ENCODE measurements at places on chromosomes 16 and 17. TPM values are rescaled to one million over a fixed set of nuclear protein-coding genes. Genes with fewer than 3 reads are reported as not detected.

GAST gene
- not detected for total RNA-seq

RBFOX1 gene
- total RNA-seq: not detected

CMTM1 gene
- total RNA-seq: 13.5 TPM

DNA sequence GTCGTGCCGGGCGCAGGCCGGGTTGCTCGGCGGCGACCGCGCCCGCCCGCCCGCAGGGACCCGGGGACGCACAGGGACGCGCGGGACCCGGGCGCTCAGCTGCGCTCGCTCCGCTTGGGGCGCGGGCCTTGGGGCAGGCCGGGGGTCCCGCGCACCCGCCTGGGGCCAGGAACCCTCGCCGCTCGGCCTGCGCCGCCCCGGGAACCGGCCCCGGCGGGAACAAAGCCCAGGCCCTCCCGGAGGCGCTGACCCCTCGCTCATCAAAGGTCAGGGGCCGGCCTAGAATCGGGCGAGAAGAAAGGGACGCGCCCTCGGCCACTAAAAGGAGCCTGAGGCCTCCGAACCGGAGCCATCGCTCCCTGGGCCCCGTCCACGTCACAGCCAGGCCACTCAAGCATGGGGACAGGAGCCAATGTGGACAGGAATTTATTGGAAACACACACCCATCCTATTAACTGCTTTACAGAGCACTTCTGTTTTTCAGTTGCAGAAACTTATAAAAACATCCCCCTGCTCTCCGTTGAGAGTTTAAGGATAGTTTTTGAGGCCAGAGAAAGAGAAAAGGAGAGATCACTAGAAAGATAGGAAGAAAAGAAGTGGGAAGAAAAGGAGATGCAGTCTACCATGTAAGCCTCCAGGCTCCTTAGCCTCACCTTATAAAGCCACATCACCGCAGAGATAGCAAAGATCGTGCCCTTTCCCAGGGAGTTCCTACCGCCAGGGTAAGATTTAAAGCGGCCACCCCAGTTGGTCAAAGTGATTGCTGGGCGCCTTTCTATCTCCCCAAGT lies 558 bp upstream of the ZFHX3 start:
- no peak for DNase-seq

LPCAT2 gene
- 1.4 TPM for total RNA-seq

GRCh38 chr16:2295056-2295798 lies 27.3 kb upstream of the RNPS1 start:
- no peak for DNase-seq

KRTAP9-4 gene
- total RNA-seq: not detected

GRCh38 chr16:8762254-8762653 lies 35.2 kb downstream of the TMEM186 start:
- no peak for DNase-seq

DNA sequence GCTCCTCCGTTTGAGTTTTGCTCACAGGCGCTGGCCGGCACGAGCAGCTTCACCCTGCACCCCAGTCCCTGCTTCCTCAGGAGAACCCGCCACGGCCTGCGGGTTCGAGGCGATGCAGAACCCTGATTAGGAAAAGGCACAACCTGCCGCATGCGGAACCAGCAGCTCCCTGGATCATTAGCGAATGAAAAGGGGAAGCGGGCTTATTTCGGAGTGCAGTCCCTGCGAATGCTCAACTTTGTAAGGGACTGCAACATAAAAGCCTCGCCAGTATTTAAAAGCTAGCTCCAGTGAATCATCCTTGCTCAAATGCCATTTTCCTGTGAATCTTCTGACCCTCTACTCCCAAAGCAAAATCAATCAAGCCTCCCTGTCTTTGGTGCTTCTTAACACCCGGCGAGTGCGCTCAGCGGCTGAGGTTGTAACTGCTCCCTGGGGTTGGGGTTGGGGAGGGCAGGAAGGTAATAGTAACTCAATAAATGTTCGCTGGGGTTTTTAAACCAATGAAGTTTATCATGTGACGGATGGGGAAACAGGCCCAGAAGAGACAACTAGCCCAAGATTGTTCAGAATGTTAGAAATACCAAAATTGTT lies 678 bp upstream of the AKAP10 start:
- DNase-seq: no peak

DNA sequence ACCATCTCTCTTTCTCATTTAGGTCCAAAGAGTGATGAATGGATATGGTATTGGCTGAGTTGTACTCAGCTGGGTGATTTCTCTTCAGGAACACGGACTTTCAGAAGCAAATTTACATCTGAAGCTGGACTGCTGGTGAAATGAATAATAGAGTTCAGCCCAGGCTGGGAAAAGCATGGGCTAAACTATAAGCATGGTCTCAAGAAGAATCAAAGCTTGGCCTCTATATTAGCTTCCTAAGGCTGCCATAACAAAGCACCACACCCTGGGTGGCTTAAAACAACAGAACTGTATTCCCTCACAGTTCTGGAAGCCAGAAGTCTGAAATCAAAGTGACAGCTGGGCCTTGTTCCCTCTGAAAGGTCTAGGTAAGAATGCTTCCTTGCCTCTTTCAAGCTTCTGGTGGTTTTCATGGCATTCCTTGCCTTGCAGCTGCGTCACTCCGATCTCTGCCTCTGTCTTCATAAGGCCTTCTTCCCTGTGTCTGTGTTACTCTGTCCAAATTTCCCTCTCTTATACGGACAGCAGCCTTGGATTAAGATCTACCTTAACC lies 89.8 kb upstream of the CES5A start:
- no peak for DNase-seq

GRCh38 chr16:50419116-50419515 lies 50.3 kb upstream of the BRD7 start:
- DNase-seq: no peak

GRCh38 chr17:69473841-69474831 lies 59.6 kb downstream of the MAP2K6 start:
- no peak for DNase-seq

DNA sequence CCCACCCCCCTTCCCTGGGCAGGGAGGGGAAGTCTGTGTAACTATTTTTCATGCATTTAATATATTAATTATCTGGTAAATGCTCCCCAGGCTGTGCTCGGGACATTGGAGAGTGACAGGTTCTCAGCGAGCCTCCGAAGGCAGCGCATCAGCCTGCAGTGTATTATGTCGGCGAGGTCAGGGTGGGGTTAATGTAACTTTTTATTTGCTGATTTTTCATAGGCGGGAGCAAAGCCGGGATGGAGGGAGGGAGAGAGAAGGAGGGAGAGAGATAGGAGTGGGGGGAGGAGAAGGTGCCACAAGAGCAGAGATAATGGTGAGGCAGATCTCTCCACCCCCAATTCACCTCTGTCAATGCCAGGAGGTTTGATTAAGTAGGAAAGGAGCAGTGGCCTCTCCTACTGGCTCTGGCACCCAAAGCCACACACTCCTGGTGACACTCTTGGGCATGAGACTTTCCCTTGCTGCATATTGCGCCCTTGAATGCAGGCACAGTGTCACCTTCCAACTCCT lies 104.0 kb downstream of the MRM1 start:
- DNase-seq: no peak

ARL17B gene
- total RNA-seq: 23.8 TPM

- peak; percentile 87 for DNase-seq
These were observed 18.5 kb downstream of the RAP1GAP2 start for GRCh38 chr17:2814481-2815341.

- DNase-seq: no peak
These were observed 1.4 kb upstream of the MRPL28 start for GRCh38 chr16:371515-372301.

DNA sequence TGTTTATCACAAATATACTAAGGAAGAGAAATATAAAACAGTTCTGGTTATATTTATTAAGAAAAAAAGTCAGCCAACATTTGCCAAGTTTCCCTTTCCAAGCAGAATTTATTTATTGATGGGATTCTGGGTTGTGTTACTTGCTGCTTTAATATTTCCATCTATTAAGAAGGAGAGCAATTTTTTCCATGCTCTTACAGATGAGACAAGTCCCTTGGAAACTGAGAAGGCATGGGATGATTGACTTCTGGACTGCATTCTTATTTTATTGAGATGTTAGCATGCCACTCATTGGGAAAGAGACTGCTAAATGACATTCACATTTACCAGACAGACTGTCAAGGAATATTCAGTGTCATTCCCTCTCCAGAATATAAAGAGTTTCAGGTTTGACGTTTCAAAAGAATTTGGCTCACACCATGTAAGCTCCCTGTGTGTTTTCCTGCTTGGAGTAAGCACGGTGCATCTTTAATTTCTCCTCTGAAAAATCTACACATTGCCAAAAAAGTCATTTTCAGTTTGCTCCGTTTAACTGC lies 1565.2 kb upstream of the GOT2 start:
- DNase-seq: no peak

GRCh38 chr17:27463235-27463677 lies 7.0 kb downstream of the KSR1 start:
- DNase-seq: no peak

TBX6 gene
- 3.0 TPM for total RNA-seq

- DNase-seq: peak; percentile 87
These were observed 1.8 kb downstream of the HSD17B1 start for GRCh38 chr17:42554250-42555121.

DNA sequence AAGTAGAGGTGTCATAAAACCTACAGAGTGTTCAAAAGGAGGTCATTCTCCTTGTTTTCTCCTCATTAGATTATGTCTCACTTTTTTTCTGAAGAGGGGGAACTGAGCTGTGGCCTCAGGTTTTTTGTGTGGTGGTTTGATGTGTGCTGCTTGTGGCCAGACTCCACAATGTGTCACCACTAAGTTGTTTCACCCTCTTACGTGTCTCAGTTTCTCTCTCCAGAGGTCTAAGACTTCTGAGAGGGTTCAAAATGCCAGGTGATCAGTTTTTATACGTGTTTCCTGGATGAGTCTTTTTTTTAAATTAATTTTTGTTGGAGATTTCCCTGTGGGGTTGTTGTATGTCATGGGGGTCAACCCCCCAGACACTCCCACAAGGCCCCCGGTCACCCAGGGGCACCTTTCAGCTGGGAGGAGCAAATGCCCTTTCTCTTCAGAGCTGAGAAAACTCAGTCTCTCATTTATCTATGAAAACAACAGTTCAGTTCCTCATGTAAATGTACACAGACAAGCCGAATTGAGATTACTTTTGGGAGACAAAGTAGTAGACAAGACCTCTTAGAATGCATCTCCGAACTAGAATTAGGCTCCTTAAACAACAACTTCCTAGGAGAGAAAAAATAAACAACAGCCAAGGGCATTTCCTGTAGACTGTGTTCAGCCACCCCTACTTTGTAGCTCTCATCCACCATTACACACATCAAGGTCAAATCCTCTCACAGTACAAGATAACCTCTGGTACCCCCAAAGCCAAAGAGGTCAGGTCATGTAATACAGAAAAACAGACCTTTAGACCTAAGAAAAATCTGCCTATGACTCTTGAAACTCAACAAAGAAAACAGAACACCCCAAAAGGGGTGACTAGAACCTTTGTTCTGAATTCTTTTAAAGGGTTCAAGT lies 23.9 kb upstream of the TMEM98 start:
- DNase-seq: no peak

GRCh38 chr17:72795941-72796340 lies 296.5 kb downstream of the SLC39A11 start:
- DNase-seq: no peak

PLSCR3 gene
- 82.1 TPM for total RNA-seq

DNA sequence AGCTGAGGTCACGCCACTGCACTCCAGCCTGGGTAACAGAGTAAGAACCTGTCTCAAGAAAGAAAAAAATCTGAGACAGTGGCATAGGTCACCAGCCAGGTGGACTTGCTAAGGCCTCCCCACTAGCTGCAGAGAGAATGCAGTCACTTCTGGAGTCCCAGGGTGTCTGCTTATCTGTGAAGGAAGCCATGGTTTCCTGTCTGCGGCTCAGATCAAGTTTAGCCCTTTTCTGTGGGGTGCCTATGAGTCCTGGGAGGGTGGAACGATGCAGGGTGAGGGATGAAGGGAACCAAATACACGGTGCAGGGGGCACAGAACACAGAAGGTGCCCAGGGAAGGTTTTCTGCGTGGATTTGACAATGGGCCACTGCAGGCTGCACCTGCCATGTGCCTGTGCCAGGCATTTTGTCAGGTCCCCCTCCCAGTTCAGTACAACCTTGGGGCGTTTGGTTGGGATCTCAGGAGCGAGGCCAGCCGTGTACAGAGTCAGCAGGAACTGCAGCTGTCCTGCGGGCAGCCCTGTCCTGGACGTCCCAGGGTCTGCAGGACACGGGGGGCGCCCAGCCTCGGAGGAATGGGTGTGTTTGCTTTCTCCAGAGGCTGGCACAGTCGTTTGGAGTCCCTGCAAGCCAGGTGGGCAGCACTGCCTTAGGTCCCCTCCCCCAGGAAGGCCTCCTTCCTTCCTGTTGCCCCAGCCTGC lies 41.8 kb downstream of the RAB11FIP4 start:
- DNase-seq: peak; percentile 46

GRCh38 chr17:37239690-37240334 lies 136.0 kb upstream of the C17orf78 start:
- no peak for DNase-seq

GRCh38 chr16:87527055-87527724 lies 34.4 kb upstream of the ZCCHC14 start:
- DNase-seq: no peak

- no peak for DNase-seq
These were observed 8.0 kb downstream of the POLR3K start for GRCh38 chr16:45454-45853.

TOM1L1 gene
- not detected for total RNA-seq

DNA sequence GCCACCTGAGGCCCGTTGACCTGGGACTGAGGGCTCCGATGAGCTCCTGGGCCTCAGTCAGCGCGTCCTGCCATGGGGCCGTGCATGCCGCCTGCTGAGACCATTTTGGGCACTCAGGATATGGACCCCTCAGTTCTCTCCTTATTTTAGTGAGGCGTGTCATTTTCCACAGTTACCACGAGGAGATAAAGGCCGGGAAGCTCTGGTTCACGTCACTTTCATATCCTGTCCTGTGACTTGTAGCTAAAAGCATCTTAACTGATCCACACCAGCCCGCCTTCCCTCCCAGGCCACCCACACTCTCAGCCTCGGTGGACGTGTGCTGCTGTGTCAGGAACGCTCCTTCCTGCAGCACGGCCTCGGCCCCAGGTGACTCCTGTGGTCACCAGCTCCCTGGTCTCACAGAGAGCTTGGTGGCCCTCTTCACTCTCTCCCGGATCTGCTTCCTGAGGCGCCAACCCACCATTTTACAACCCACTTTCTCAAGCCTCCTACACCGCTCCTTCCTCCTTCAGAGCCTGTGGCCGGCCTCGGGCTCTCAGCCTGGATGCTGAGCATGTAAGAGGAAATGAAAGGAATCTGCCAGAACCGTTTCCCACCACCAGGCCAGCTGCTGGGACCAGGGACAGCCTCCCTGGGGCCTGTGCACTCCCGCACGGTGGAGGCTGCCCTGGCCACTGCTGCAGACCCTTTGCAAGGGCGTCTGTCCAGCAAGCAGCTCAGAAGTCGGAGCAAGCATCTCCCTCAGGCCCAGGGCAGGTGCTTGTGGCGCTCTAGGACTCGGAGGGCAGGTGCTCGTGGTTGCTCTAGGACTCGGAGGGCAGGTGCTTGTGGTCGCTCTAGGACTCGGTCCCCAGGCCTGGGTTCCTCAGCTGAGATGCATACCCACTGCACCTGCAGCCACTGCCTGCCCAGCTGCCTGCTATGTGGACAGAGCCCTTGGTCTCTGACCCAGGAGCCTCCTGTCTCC lies 23.9 kb upstream of the FASN start:
- DNase-seq: no peak

GRCh38 chr17:7806587-7806986 lies 27.4 kb upstream of the KDM6B start:
- no peak for DNase-seq

- DNase-seq: no peak
These were observed 6.6 kb downstream of the VASN start for GRCh38 chr16:4378161-4378666.

- DNase-seq: no peak
These were observed 43.8 kb downstream of the C16orf82 start for GRCh38 chr16:27110524-27110896.

KCTD19 gene
- 1.2 TPM for total RNA-seq

GRCh38 chr16:72428681-72429376 lies 256.9 kb upstream of the PMFBP1 start:
- no peak for DNase-seq

KRT27 gene
- not detected for total RNA-seq
